ELR (cell line): ENCODE measurements at places on chromosomes 11 and 22.

DNA sequence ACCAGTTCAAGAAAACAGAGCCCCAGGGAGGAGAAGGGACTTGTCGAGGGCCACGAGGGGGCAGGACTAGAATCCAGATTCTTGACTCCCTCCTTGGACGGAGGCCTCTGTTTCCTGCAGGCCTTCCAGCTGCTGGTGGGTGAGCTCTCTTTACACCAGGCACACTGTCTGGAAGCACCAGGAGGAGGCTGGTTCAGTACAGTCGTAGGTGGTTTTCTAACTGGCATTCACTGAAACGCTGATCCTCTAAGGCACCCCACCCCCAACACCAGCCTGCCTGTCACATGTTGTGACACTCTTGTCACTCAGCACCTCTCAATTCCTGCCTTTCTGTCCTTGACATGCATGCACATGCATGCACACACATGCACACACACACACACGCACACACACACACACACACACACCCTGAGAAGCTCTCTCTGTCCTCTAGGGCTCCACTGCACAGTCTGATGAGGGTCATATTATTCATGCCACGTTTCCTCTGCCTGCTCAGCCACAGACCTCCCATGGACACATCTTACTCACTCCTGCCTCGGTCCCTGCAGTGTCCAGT is 751 bp downstream of the MS4A10 start:
- peak; percentile 61 for DNase-seq

GRCh38 chr11:64762674-64763525 is 3.1 kb upstream of the PYGM start:
- DNase-seq = peak; percentile 78

GRCh38 chr11:107468596-107468995 is 11.0 kb upstream of the CWF19L2 start:
- DNase-seq = peak; percentile 41

DNA sequence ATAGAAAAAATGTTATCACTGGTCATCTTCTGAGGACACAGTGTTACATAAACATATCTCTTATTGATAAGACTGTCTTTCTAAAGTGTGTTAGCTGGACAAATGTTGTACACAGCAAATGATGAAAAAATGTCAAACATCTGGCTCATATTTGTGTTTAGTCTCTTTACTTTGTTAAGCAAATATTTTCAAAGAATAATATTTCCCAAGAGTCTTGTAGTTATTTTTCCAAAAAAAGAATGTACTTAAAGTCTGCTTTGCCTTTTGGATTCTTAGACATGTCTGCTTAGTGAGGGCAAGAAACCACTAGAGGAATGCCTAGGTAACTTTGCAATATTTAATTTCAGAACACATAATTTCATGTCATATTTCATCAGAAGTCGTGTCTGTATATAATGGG is 23.9 kb upstream of the CCDC179 start:
- no peak for DNase-seq

DNA sequence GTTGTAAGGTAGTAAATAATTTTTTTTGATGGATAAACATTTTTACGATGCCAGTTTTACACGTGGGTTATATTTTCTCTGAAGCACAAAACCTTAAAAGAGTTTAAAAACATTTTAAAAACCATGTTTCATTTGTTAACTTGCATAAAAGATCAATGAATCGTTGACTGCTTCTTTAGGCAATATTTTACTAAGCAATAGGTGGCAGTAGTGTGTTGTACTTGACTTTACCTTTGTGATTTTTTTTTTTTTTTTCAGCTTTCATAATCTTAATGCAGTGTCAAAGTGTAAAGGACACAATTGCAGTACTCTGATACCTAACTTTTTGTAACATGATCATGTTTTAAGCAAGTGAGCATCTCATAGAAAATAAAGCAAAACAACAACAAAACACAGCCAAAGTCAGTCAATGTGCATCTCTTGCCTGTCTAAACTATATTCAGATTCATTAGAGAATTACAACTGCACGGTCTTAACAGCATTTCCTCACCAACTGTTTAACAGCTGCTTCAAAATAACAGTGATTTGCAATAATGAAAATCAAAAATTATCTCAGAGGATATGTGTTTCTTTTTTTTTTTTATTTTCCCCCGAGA is 27.7 kb downstream of the DNAJC24 start:
- peak; percentile 49 for DNase-seq

DNA sequence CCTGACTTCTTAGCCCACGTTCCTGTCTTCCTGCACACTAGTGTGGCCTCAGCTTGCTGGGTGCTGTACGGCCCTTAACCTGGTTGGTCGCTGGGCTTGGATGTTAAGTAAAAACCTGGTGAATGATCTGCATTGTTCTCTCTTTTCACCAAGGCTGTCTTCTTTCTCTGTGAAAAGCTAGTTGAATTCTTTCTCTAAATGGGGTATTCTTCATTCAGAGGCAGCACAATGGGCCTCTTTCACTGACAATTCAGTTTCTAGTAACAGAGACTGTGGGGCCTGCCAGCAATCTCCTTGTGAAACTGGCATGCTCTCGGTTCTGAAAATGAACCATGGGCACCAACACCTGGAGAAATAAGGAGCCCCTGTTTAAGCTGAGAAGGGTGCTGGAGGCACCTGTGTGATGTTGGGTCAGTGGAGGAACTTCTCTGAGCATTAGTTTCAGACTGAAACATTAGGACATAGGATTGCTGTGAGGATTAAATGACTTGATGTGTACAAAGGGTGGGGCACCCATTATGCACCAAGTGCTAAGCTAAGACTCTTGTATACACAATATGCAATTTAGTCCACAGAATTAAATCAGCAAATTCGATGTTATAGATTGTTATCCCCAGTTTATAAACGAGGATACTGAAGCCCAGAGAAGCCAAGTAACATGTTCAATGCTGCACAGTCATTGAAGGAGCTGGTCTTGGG is 33.1 kb upstream of the ELF5 start:
- no peak for DNase-seq

GRCh38 chr22:43476341-43476740 is 64.5 kb downstream of the MPPED1 start:
- DNase-seq = no peak

GRCh38 chr11:2892215-2892966 is 6.8 kb upstream of the CDKN1C start:
- DNase-seq = peak; percentile 59

GRCh38 chr11:44982496-44983062 is 31.9 kb upstream of the TP53I11 start:
- DNase-seq = no peak

DNA sequence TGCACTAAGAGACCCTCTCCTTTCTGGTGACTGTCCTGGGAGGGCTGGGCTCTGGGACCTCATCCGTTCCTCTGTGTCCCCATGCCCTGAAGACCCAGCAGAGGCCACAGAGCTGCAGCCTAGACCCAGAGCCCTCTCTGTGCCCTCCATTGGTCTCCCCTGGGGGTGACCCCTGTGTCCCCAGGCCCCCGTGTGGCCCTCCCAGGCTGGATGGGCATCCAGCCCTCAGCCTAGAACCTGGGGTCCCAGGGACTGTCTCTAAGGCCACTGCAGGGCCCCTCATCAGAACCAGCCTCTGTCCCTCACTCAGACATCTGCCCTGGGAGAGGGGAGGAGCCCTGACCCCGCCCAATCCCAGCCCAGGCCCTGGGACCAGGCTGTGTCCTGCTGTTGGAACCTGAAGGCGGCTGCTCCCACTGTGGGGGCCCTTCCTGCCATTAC is 5.7 kb downstream of the IGLL1 start:
- DNase-seq = no peak

- DNase-seq = no peak
Observed at GRCh38 chr11:115649461-115649860, 145.2 kb upstream of the CADM1 start.

- DNase-seq = no peak
Observed at GRCh38 chr22:17086788-17087497, 2.1 kb downstream of the IL17RA start.

- DNase-seq = no peak
Observed at GRCh38 chr22:46262449-46263215, 511 bp downstream of the PKDREJ start.

GRCh38 chr22:36277482-36278291 is 24.8 kb downstream of the APOL1 start:
- DNase-seq = peak; percentile 71

GRCh38 chr11:1603629-1604028 is 4.6 kb downstream of the KRTAP5-3 start:
- no peak for DNase-seq

DNA sequence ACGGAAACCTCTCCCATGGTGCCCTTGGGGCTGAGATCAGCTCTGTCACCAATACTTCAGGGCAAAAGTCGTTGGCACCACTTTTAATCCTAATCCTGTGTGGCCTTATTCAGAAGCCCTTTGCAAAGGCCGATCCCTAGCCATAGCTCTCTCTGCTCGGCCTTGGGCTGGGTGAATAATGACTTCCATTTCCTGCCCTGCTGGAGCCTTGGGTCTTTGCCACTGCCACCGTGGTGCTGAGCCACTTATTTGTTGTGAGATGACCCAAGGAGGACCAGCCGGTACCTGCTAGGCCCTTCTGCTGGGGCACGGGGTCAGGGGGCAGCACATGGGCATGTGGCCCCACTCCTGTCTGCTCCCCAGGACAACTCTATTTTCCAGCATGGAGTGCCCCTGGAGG is 188.2 kb downstream of the ST3GAL4 start:
- DNase-seq = no peak

DNA sequence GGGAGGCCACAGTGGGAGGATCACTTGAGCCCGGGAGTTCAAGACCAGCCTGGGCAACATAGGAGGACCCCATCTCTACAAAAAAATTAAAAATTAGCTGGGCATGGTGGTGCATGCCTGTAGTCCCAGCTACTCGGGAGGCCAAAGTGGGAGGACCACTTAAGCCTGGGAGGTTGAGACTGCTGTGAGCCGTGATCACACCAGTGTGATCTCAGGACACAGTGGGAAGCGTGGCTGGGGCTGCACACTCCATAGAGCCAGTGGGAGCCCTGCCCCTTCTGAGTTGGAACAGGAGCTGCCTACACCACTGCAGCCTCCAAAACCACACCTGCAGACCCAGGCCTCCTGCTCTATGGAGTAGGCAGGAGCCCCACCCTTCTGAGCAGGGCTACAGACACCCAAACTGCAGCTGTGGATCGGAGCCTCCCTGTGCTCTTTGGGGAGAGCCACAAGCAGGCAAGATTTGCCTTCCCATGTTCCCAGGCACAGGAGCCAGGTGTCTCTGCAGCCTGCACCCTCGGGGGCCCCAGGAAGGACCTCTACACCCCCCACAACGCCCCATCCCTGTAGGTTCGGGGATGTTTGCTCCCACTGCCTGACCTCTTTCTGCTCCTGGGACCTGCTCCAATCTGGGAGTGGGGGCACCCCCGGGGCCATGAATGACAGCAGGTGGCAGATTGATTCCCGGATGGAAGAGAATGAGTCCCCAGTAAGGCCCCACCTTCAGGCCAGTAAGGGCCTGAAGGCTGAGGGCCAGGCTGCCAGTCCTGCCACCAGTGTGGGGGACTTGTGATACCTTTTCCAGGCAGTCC is 245.4 kb downstream of the BUD13 start:
- DNase-seq = no peak

DNA sequence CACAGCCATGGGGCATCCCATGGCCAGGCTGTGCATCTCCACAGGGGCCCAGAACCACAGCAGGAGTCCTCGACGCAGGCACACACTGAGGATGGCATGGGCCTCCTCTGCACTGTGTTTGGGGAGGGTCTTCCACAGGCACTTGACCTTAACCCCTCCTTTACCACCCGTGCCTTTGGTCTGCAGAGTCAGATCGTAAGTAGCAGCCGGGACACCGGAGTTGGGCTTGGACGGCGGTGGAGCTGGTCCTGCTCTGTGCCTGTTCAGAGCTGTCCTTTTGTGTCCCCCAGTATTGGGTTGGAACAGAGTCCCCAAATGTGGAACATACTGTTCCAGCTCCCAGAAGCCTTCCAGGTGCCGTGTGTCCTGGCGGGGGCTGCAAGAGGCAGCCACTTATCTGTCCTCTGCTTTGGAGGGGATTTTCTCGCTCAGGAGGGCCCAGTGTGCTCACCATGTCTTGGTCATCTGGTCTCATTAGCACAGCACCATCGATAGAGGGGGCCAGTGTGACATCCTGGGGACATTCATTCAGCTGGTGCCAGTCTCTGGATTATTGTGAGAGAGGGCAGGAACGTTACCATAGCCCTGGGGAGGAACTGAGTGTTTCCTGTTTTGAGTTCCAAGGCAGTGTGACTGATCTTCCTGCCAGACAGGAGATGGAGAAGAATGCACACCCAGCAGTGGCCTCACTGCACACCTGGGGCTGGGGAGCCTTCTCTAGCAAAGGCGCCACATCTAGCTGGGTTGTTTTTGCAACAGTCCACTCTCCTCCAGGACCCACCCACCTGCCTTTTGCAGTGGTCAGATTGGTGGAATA is 12.4 kb downstream of the CRELD2 start:
- peak; percentile 73 for DNase-seq

- DNase-seq = peak; percentile 73
Observed at GRCh38 chr22:41917903-41918791, 3.3 kb upstream of the SHISA8 start.

GRCh38 chr11:46099963-46100316 is 21.3 kb downstream of the PHF21A start:
- peak; percentile 41 for DNase-seq

- peak; percentile 43 for DNase-seq
Observed at GRCh38 chr11:66326261-66327111, 9.6 kb upstream of the CD248 start.

GRCh38 chr11:75706260-75706729 is 11.3 kb upstream of the MOGAT2 start:
- DNase-seq = peak; percentile 86

GRCh38 chr22:37079668-37080171 is 28.2 kb downstream of the KCTD17 start:
- DNase-seq = peak; percentile 66

GRCh38 chr11:20770414-20770946 is 101.1 kb downstream of the NELL1 start:
- no peak for DNase-seq

DNA sequence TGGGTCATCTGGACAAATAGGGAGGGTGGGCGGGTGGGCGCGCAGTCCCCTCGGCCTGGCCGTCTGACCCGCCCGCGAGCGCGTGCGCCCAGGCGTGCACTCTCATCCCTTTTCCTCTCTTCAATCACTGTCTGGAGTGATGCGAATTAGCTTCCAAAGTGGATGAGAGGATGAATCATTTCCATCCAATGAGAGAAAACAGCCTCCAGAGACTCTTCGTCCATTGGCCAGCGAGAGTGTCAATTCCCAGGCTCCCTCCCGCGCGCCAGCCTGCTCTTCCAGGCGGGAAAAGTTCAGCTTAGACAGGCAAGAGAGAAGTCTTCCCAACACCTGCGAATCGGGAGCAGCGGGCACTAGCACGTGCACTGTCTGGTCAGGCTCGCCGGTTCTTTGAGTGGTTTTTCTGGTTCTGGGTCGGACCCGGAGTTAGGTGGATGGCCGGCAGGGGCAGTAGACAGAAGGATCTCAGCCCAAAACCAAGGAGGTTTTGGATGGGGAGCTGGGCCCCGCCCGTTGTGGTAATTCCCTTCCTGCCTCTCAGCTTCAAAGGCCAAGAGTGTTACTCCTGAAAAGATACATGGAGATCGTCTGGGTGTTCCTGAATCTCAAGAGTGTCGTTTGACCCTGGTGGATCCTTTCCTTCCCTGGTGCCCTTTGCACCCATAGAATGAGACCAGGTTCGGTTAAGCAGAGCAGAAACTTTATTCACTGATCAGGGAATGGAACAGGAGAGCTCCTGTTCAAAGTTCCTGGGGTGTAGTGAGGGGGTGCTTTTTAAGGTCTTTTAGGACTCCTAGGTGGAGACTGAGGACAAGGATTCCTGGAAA is 33.4 kb upstream of the GLYATL1 start:
- peak; percentile 95 for DNase-seq

- DNase-seq = no peak
Observed at GRCh38 chr11:914204-914603, 3.6 kb upstream of the CHID1 start.
